ENCODE measurements at places on chromosomes 11 and 22. TPM values are rescaled to one million over a fixed set of nuclear protein-coding genes. Genes with fewer than 3 reads are reported as not detected.

Gene MISFA
- 3.6 TPM for total RNA-seq

Gene HEPACAM
- total RNA-seq: not detected

Gene PNPLA3
- 12.1 TPM for total RNA-seq

Gene NOX4
- 47.7 TPM for total RNA-seq

Gene PAX6
- not detected for total RNA-seq

Gene FGF4
- not detected for total RNA-seq

Gene ZW10
- 22.9 TPM for total RNA-seq

Gene SDHD
- 79.0 TPM for total RNA-seq

Gene ACP2
- total RNA-seq: 39.7 TPM

Gene MS4A15
- not detected for total RNA-seq

Gene SLC37A2
- 1.3 TPM for total RNA-seq

Gene KRTAP5-11
- total RNA-seq: not detected

Gene FADS3
- 204 TPM for total RNA-seq

Gene C11orf98
- 58.7 TPM for total RNA-seq

Gene TMA7B
- total RNA-seq: not detected

Gene SNX32
- 1.0 TPM for total RNA-seq

Gene HTR3B
- not detected for total RNA-seq

Gene CCDC89
- not detected for total RNA-seq

Gene OMP
- 0.80 TPM for total RNA-seq

Gene APOBEC3H
- not detected for total RNA-seq

Gene OVOL1
- not detected for total RNA-seq

Gene THRSP
- not detected for total RNA-seq

Gene MPZL3
- 7.0 TPM for total RNA-seq

Gene SLC22A8
- total RNA-seq: not detected

Gene SLC22A9
- not detected for total RNA-seq

Gene ELMOD1
- 0.53 TPM for total RNA-seq

Gene CALCA
- not detected for total RNA-seq

Gene SPON1
- total RNA-seq: not detected

Gene NLRP6
- total RNA-seq: not detected

Gene KCNK4
- 0.44 TPM for total RNA-seq

Gene SIK2
- total RNA-seq: 11.7 TPM
